ENCODE measurements at places on chromosomes 3 and 15.

DNA sequence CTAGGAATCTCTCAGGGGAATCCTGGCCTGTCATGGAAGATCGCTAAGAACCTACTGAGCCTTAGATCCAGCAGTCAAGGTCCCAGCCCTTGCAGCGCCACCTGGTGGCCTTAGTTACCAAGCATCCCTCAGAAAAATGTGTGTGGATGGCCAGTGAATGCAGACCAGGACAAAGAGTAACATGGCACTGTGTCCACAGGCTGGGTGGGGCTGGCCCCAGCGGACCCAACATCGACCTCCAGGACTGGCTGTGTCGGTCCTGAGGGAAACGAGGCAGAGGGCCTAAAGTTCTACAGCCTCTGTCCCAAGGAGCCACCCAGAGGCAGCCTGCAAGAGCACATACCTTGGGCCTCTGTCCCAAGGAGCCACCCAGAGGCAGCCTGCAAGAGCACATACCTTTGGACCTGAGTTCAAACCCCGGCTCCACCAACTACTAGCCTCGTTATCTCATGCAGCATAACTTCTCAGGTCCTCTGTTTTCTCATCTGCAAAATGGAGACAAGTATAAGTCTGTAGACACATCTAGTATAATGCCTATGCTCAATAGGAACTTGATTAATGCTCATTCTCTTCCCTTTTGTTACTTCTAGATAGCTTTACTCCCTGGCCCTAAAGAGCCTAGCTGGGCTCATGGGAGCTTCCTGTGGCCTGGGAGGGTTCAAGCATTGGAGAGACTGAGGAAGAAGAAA, 57.5 kb upstream of the HERC1 start:
- DNase-seq: peak; percentile 92

DNA sequence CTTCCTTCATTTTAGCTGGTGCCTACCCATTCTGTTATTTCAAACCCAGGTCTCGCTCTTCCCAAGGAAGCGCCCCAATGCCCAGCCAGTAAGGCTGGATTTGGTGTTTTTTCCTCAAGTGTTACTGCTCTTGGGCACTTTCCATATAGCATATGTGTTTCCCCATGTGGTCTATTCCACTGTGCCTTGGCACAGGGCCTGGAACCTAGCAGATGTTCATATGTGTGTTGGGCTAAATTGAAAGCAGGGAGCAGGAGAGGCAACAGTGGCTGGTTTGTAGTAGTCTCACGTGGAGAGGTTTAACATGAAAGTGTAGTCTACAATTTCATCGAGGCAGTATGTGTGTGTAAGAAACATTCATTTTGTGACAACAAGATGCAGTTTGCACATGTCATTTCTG, 48.2 kb upstream of the TEX264 start:
- no peak for DNase-seq

- DNase-seq: no peak
Observed at GRCh38 chr3:45906681-45907407, 20.5 kb downstream of the CCR9 start.

DNA sequence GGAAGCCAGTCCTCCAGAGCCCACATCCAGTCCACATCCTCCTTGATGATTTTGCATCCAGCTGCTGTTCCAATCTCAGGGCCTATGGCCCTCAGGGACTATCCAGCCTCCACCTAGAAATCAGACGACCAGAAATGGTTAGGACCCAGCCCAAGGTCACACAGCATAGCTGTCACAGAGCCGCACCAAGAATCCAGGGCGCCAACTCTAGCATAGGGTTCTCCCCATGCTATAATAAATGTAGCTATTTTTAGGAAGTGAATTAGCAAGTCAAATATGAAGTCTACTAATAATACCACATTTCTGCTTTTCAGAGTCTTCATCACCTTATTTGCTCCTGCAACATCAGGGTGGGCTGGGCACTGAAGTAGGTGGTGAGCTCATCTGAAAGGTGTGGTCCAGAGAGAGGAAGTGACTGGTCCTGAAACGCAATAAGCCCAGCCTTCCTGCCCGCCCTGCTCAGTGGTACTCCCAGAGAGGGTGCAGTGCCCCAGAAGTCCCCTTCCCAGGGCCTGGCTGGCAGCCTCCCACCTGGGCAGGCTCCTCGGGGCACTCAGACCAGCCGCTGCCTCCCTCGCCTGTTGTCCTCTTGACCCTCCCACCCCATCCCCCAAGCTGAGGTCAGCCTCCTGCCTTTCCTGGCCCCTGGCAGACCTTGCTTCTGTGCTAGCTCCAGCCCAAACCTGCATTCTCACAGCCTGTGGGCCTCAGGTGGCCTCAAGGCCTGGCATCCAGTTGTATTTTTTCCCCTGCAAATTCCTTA, 17.6 kb upstream of the CYP11A1 start:
- DNase-seq: peak; percentile 80

GRCh38 chr15:100832149-100832942, 47.3 kb upstream of the ALDH1A3 start:
- DNase-seq: no peak

DNA sequence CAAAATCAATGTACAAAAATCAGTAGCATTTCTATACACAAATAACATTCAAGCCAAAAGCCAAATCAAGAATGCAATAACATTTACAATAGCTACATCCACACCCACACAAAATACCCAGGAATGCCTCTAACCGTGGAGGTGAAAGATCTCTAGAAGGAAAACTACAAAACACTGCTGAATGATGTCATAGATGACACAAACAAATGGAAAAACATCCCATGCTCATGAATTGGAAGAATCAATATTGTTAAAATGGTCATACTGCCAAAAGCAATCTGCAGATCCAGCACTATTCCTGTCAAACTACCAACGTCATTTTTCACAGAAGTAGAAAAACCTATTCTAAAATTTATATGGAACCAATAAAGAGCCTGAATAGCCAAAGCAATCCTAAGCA, 143.7 kb downstream of the SLCO3A1 start:
- DNase-seq: no peak

DNA sequence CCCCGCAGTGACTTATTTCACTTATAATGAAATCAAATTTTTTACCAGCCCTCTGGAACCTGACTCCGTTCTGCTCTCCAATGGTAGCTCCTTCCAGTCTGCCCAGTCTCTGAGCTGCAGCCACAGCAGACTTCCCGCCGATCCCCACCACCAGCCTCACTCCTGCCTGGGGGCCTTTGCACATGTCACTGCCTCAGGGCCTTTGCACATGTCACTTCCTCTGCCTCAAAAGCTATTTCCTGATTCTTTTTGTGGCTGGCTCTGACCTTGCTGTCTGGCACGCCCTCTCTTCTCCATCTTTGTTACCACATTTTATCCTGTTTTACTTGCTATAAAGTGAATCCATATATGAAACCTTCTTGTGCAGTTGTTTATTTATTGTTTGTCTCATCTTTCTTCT, 277.4 kb downstream of the EPHB1 start:
- DNase-seq: no peak

GRCh38 chr3:177887475-177887874, 648.8 kb upstream of the KCNMB2 start:
- no peak for DNase-seq

- peak; percentile 35 for DNase-seq
Observed at GRCh38 chr15:89052474-89052873, 35.8 kb upstream of the ABHD2 start.

DNA sequence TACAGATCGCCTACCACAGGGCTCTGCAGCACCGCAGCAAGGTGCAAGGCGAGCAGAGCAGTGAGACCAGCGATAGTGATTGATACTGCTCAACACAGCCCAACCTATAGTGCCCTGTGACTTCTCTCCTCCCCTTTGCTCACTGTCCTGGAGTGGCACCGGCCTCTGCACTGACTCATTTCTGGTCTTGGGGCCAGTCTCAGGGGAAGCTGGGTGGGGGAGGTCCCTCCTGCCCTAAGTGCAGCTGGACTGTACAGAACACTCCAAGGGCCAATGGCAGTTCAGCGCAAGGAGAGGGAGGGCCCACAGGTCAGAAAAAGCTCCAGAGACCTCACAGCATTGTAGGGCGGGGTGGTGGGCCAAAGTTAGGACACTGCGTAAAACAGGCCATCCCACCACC, 2.5 kb upstream of the OGG1 start:
- no peak for DNase-seq

DNA sequence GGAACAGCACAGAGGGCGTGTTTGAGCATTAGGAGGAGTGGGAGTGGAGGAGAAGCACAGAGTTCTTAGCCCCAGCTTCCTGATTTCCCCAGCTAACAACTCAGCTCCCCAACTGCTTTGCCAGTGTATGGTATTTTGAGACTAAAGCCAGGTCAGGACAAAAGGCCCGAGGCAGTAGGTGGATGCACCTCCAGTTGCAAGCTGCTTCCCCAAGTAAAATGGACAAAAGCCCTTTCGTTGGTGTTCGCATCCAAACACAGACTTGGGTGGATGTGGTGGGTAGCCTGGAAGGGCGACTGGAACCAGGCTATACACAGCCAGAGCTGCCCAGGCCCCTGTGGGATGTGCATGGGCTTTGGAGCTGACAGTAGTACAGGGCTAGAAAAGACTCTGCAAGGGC, 12.3 kb upstream of the EHD4 start:
- peak; percentile 44 for DNase-seq

DNA sequence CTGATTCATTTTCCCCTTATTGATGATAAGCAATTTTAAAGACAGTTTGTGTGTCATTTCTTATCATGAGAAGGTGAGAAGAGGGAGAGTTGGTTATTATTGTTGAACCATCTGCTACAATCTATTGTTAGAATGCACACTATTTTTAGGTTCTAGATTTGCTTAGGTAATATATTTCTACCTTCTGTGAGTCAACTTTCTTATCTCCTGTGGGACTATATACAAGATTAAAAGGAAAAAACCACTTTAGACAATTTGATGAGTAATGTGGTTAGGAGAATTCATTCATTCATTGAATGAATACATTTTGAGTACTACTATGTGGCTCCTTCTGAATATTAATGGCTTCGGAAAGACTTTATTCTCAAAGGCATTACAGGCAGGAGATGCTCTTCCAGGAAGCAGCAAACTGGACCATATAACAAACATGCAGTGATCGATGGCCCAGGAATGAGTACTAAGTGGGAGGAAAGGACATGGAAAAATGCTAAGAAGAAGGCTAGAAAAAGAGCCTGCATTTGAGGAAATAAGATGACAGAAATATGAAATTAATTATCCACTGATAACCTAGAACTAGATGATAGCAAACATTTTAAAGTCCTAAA, 22.4 kb downstream of the SPTSSB start:
- no peak for DNase-seq

DNA sequence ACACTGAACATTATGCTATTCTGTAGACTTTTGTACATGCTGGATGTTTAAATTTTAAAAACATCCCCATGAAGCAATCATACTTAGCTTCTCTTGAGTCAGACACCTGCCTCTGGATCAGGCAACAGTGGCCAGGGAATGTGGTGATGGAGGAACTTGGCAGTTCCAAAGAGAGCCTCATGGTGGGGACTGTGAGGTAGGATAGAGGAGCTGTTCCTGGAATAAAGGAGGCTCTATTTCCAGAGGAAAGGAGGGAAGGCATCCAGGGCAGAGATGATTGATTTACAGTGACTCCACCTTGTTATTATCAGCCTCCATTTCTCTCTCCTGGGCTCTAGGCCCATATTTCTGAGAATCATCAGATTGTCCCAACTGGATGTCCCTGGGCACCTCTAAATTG, 35.0 kb upstream of the ABHD17C start:
- DNase-seq: no peak

GRCh38 chr3:139353920-139354556, 10.2 kb downstream of the MRPS22 start:
- no peak for DNase-seq

- DNase-seq: no peak
Observed at GRCh38 chr3:168815946-168816345, 720.2 kb upstream of the GOLIM4 start.

GRCh38 chr15:69531665-69532027, 79.0 kb downstream of the RPLP1 start:
- no peak for DNase-seq

DNA sequence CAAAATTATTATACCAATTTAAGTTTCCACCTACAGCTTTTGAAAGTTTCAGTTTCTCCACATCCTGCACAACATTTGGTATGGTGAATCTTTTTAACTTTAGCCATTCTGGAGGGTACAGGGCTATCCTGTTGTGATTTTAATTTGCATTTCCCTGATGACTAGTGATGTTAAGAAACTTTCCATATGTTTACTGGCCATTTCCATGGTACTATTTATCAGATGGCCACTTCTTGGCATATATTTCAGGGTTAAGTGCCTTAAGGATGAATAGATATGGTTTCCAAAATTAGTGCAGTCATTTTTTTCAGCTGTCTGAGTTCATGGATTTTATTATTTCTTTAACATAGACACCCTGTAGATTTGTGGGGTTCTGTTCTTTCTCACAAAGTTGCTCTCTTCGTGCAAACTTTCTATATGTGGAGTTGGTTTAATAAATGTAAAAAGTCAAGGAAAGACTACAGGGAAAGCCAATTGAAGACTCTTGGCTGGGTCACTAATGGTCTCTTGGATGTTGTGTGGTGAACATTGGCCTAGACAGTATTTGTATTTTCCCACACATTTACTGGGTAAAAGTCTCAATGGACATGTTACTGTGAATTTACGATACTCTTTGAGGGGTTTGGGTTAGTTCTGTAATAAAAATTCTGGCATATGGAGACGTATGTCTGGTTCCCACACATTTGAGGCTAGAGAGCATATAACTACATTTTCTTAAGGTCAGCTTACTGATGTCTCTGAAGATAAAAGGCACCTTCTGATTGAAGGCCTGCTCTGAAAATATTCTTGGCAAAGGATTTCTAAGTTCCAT, 147.5 kb upstream of the PDZRN3 start:
- DNase-seq: no peak

GRCh38 chr15:82828075-82828474, 18.6 kb downstream of the WHAMM start:
- no peak for DNase-seq

DNA sequence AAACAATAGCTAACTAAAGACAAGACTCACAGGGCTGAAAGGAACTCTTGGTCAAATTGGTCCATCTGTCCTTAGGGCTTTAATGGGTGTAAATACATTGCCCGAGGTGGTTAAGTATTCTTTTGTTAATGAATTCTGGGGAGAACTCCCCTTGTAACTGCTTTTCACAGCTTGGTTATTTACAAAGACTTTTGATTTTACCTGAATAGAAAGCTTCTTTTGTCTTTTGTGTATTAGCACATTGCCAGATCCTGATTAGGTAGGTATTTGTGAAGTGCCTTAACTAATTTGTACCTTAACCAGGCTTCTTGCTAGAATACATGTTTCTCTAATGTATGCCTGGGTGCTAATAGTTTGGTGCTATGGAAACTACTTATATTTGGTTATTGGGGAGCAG, 14.0 kb downstream of the CHD2 start:
- no peak for DNase-seq

DNA sequence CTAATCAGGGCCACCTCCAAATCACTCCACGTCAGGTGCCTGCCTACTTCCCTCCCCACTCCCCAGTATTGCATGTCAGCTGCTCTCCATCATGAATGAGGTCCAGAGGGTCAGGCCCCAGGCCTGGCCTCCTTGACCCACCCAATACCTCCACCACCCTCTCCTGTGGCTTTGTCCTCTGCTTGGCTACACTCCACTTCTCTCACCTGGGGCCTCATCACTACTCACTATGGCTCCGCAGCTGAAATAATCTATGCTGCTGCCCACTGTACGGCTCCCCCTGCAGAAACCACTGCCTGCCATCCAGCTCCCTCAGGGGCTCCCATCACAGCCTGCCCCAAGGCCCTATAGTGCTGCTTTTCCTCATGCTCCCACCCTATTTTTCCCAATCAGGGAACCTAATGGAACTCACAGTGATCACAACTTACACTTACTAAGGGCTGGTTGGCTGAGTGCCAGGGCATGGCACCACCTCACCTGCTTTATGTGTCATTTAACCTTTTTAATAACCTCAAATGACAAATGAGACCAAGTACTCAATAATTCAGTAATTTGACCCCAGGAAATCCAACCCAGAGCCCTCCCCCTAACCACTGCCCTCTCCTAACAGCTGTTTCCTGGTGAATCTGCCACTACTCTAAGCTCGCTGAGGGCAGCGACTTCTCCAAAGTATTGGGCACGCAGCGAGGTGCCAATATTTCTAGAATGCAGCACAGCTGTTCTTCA, 2.3 kb downstream of the GORASP1 start:
- peak; percentile 51 for DNase-seq

Measured in activated CD8-positive, alpha-beta memory T cell treated with anti-CD3 and anti-CD28 coated beads, Interleukin-2, amount 50 U/mL, for 48 hours (primary cell).